ENCODE measurements at places on chromosomes 11 and 22. TPM values are rescaled to one million over a fixed set of nuclear protein-coding genes. Genes with fewer than 3 reads are reported as not detected.

The PKDREJ gene
- total RNA-seq: under 0.01 TPM

The CCDC116 gene
- 1.3 TPM for total RNA-seq

The DLAT gene
- 18.2 TPM for total RNA-seq

The TMPRSS6 gene
- not detected for total RNA-seq

The PATE2 gene
- not detected for total RNA-seq

The C11orf16 gene
- not detected for total RNA-seq

The INSC gene
- 3.4 TPM for total RNA-seq

The C11orf97 gene
- total RNA-seq: not detected

The DDIAS gene
- total RNA-seq: 0.54 TPM

The ART1 gene
- total RNA-seq: not detected

The PIK3IP1 gene
- total RNA-seq: 53.7 TPM

The SVIP gene
- 11.3 TPM for total RNA-seq

The FREY1 gene
- not detected for total RNA-seq

The OR5D18 gene
- total RNA-seq: not detected

The DLG2 gene
- 11.0 TPM for total RNA-seq

The ABCG4 gene
- 0.20 TPM for total RNA-seq

The C11orf42 gene
- total RNA-seq: not detected

The LRP4 gene
- total RNA-seq: 6.3 TPM

The SNU13 gene
- 78.6 TPM for total RNA-seq

The NCR3LG1 gene
- total RNA-seq: 4.5 TPM

The TNNT3 gene
- 4.3 TPM for total RNA-seq

The RASD2 gene
- 45.9 TPM for total RNA-seq

The GGTLC3 gene
- not detected for total RNA-seq

The MRGPRF gene
- 88.9 TPM for total RNA-seq

The OR51B6 gene
- total RNA-seq: not detected

The TMEM126A gene
- total RNA-seq: 27.4 TPM

The CAPN5 gene
- 4.1 TPM for total RNA-seq

The HORMAD2 gene
- not detected for total RNA-seq

The TSKU gene
- total RNA-seq: 23.5 TPM

The BIRC3 gene
- total RNA-seq: 12.1 TPM

The FAM83F gene
- 0.46 TPM for total RNA-seq

The HSPB2 gene
- 5.5 TPM for total RNA-seq

The ROBO4 gene
- 13.9 TPM for total RNA-seq

The TESMIN gene
- not detected for total RNA-seq

The PRR5 gene
- total RNA-seq: 9.3 TPM

The PKNOX2 gene
- total RNA-seq: 1.7 TPM

The GAB4 gene
- total RNA-seq: not detected

The OR9G4 gene
- total RNA-seq: not detected

The GSTT2B gene
- not detected for total RNA-seq

The NNMT gene
- 329 TPM for total RNA-seq

The POU2AF3 gene
- 1.5 TPM for total RNA-seq

The SNX19 gene
- total RNA-seq: 122 TPM

The PYGM gene
- 10.5 TPM for total RNA-seq

The ACRV1 gene
- total RNA-seq: not detected

The UBQLN3 gene
- not detected for total RNA-seq

The CLNS1A gene
- 97.8 TPM for total RNA-seq

The RAC2 gene
- total RNA-seq: 11.3 TPM

The NCAM1 gene
- total RNA-seq: 78.9 TPM

The GDPD4 gene
- total RNA-seq: not detected

The IGLL1 gene
- total RNA-seq: not detected

The MRGPRE gene
- not detected for total RNA-seq

The GGT5 gene
- total RNA-seq: 26.3 TPM

The NFAM1 gene
- total RNA-seq: 1.2 TPM

Data from gastroesophageal sphincter (tissue), 4 donors.